ENCODE measurements at places on chromosomes 12 and 14.

GRCh38 chr12:56629459-56630179 lies 507 bp downstream of the BAZ2A start:
- peak; percentile 27 for DNase-seq

DNA sequence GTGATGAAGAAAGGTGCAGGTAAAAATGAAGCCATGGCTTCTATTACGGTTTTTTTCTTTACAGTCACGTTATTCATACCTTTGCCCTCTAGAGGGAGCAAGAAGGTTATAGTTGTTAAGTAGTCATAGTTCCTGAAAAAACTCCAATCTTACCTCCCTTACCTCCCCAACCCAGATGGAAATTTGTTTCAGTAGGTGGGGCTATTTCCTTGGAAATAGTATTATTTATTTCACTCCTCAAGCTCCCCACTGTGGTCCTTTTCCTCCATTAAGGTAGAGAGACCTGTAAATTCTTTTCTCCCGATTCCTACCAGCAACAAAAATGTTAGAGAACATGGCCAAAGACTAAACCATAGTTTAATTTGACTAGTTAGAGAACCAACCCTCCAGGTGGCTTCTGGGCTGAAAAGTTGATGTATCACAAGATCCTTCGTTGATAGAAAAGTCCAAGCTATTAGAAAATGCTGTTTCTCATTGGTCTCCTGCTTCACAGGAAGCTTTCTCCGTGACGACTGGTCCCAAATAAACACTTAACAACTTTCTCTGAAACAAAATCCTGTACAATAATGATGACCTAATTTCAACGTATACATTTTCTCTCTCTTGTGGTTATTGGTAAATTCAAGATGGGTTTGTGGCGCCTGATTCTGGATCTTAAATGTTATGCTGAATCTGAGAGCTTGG lies 43.5 kb downstream of the TMX1 start:
- DNase-seq: no peak

- no peak for DNase-seq
These were observed 11.1 kb downstream of the BCL11B start for GRCh38 chr14:99260587-99261551.

- DNase-seq: no peak
These were observed 15.9 kb downstream of the FBLN5 start for GRCh38 chr14:91931478-91932088.

DNA sequence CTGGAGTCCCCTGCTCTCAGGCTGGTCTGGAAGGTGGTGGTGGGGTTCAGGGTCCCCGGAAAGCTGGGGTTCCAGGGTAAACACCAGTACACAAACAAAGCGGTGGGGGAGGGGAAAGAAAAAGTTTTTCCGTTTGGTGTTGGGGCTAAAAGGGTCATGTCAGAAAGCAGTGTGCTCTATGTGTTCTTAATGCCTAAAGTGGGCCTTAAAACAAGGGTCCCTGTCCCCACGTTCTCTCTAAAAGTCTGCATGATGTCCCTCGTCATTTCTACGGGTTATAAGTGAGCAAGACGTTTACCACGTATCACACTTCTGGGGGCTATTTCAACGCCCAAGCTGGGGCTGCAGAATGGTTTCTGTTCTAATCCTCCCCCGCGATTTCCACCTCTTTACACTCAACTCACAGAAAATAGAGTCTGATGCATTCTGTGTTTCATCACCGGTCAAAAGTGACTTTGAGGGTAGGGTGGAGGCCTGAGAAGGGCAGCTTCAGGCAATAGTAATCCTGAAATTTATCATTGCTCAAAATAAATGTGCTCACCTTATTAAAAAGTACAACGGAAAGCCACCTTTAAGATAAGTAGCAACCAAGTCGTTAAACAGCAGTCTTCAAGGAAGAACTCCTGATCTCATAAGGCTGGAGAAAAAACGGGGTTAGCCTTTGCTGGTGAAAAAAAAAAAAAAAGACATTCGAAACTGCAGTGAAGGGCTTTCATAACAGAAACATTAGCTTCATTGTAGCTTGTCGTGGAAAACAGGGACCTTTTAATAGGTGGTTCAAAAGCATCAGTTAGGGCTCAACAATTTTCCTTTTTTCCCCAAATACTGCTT lies 63.9 kb upstream of the PTGR2 start:
- peak; percentile 41 for DNase-seq

DNA sequence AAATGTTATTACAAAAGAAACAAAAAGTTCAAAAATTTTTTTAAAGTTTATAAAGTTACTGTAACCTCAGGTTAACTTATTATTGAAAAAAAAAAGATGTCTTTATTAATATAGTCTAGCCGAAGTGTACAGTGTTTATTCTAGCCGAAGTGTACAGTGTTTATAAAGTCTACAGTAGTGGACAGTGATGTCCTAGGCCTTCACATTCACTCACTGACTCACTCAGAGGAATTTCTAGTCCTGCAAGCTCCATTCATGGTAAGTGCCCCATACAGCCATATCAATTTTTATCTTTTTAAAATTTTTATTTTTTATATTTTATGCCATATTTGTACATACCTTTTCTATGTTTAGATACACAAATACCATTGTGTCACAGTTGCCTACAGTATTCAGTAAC lies 10.4 kb downstream of the ATG2B start:
- DNase-seq: no peak

DNA sequence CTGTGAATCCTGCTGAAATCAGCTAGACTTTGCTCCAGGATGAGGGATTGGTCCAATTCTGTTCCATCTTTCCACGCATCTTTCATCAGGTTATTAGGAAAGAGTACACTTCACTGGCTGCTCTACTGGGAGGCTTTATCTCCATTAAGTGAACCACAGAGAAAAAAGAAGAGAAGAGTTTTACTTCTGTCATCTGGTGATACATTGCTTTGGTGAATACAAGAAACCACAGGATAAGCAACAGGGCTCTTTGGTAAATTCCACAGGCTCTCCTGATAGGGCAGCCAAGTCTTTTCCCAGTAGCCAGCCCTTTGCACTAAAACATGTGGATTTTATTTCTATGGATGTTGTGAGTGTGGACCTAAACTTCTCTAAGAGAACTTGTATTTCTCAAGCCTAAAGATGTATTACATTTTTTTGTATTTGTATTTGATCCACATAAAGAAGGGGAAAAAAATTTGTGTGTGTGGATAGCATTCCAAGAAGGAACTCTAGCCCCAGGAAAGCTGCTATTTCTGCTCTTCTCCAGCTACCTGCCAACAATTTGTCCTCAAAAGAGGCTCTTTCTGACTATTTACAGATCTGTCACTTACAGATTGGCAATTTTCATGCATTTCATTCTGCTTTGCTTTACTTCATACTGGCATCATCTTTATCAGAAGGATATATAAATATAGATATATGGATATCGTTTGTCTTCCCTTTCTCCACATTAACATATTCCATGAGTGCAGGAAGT lies 1117.6 kb upstream of the TMEM132C start:
- DNase-seq: no peak

DNA sequence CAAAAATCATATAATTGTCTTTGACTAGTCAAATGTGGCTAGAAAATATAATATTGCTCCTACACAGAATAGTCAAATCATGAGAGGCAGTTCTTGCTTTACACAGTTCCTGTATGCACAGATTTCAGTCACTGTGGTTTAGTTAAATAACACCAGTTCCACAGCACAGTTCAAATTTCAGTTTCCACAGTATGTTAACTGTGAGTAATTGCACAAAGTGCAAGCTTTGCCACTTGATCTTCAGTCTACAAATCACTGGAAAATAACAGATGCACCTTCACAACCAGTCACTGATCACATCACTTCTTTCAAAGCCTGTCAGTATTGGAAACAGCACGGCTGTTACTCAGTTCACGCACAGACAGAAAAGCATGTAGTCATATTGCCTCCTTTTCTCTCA lies 38.7 kb downstream of the KCNH5 start:
- no peak for DNase-seq

GRCh38 chr12:25924491-25925001 lies 33.9 kb upstream of the RASSF8 start:
- DNase-seq: no peak

DNA sequence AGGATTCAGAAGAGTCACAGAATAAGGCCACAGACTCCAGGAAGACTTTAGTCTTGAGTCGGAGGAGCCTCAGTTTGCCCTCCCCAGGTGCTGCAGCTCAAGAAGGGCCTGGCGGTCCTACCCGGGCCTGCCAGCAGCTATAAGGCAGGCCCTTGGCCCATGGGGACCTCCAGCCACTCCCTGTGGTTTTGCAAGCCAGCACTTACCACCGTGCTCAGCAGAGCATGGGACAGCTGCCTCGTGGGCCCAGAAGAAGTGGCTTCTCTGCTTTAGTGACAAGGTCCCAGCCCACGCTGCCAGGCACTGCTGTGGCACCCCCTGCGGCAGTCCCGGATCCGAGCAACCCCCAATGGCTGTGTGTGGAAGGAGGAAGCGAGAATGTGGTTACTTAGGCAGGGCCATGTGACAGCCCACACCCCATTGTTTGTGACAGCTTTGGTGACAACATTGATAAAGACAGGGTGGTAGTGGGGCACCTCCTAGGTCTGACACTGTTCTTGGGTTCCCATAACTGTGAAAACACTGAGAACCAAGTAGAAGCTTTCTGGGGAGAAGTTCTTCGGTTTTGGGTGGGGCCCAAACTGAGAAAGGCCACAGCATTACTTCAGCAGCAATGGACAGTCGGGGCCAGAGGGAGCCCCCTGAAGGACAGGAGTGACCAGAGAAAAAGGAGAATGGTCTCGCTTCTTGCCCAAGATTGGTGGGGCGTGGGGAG lies at the start of gene SELPLG:
TSS of gene SELPLG (minus strand) at position 361 of the 715 bp plus-strand sequence. CDS start 9,587 bp downstream, outside the sequence.
- DNase-seq: no peak

GRCh38 chr12:53551889-53552291 lies 44.6 kb upstream of the NPFF start:
- no peak for DNase-seq

GRCh38 chr12:80056845-80057244 lies 42.5 kb upstream of the OTOGL start:
- no peak for DNase-seq

- DNase-seq: no peak
These were observed 12.9 kb upstream of the ZCCHC8 start for GRCh38 chr12:122513660-122514059.

GRCh38 chr12:27762757-27763156 lies 17.3 kb upstream of the KLHL42 start:
- DNase-seq: no peak

- DNase-seq: no peak
These were observed 16.3 kb upstream of the NOS1 start for GRCh38 chr12:117377758-117378157.

GRCh38 chr12:40697566-40698259 lies 5.5 kb downstream of the CNTN1 start:
- DNase-seq: no peak

- no peak for DNase-seq
These were observed 713.2 kb downstream of the FLRT2 start for GRCh38 chr14:86243158-86243557.

- no peak for DNase-seq
These were observed 32.4 kb downstream of the DHX37 start for GRCh38 chr12:124956571-124956970.

GRCh38 chr12:4434301-4434700 lies 11.3 kb downstream of the FGF6 start:
- DNase-seq: no peak

GRCh38 chr14:94654071-94654861 lies 42.1 kb downstream of the SERPINA3 start:
- no peak for DNase-seq

GRCh38 chr12:111247083-111247783 lies 121.7 kb downstream of the PHETA1 start:
- DNase-seq: no peak

- no peak for DNase-seq
These were observed 69.9 kb downstream of the WIF1 start for GRCh38 chr12:65051218-65051617.

GRCh38 chr12:69884386-69884785 lies 59.4 kb downstream of the MYRFL start:
- no peak for DNase-seq

GRCh38 chr12:2246358-2246757 lies 193.6 kb downstream of the CACNA1C start:
- DNase-seq: no peak

GRCh38 chr12:11777962-11778361 lies 128.5 kb downstream of the ETV6 start:
- DNase-seq: no peak

DNA sequence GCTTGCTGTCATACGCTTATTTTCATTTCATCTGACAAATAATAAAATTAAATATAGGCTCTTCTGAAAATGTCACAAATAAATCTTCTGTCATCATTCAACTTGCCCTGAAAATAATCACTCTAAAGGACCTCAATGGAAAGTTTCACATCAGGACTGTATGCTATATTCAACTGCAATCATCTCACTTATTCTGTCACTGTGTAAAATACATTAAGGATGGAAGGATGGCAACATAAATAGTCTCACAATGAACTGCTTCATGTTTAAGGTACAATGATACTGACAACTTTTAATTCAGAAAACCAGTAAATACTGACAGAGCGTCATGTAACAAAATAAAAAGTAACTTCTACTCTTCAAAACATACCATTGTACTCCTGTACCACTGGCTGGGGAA lies 82.1 kb downstream of the CEP83 start:
- no peak for DNase-seq

DNA sequence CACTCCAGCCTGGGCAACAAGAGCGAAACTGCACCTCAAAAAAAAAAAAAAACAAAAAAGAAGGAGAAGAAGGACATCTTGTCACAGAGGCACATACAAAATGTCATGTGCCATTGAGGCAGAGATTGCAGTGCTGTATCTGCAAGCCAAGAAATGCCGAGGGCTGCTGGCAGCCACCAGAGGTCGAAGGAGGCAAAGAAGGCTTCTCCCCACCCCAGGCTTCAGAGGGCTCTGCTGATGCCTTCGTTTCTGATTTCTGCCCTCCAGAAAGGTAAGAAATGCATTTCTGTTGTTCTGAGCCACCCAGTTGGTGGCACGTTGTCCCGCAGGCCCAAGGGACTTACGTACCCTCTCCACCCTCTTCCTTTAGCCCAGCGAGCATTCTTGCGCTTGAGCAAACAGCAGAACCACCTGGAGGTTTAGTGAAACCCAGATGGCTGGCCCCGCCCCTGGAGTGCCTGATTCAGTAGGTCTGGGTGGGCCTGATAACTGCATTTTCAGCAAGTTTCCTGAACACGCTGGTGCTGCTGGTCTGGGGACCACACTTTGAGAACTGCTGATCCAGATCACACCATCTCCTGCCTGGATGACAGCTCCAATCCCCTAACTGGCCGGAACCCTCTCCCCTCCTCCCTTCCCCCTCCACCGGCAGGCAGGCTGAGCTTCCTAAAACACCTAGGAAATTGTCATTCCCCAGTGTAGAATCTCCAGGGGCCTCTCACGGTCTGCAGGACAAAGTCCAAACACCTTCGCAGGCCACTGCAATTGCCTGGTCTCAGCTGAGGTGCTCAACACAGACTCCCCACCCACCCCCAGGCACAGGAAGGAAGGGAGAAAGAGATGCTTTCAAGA lies 21.1 kb upstream of the SCARB1 start:
- DNase-seq: no peak

Measured in activated CD8-positive, alpha-beta memory T cell treated with anti-CD3 and anti-CD28 coated beads for 48 hours (primary cell).